ENCODE measurements at places on chromosomes 12 and 14.

DNA sequence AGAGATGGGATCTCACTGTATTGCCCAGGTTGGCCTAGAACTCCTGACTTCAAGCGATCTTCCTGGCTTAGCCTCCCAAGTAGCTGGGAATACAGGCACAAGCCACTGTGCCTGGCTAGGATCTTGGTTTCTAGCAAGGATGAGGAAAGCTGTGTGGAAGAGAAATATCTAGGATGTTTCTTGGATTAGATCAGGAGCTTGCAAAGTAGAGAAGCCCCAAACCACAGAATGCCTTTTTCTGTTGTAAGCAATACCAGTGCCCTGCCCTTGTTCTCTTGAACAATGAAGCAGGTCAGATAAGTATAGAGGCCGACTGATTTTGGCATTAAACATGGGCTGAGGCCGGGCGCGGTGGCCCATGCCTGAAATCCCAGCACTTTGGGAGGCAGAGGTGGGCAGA, 44.3 kb upstream of the STRN3 start:
- no peak for DNase-seq

DNA sequence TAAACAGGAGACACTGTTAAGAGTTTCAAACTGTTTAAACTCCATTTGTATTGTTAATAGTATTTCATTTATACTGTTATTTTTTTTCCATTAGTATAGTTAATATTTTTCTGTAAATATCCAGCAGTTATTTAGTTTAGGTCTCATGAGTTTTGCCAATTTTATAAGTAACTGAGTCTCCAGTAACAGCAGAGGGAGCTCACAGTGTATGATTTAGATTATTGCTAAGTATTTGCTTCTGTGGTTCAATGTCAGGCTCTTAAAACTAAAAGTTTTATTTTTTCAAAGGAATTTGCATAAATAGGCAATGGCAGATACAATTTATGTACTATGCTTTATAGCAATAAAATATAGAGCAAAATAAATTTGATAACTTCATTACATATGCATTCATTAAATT, 209.7 kb downstream of the ATXN7L3B start:
- DNase-seq = no peak

DNA sequence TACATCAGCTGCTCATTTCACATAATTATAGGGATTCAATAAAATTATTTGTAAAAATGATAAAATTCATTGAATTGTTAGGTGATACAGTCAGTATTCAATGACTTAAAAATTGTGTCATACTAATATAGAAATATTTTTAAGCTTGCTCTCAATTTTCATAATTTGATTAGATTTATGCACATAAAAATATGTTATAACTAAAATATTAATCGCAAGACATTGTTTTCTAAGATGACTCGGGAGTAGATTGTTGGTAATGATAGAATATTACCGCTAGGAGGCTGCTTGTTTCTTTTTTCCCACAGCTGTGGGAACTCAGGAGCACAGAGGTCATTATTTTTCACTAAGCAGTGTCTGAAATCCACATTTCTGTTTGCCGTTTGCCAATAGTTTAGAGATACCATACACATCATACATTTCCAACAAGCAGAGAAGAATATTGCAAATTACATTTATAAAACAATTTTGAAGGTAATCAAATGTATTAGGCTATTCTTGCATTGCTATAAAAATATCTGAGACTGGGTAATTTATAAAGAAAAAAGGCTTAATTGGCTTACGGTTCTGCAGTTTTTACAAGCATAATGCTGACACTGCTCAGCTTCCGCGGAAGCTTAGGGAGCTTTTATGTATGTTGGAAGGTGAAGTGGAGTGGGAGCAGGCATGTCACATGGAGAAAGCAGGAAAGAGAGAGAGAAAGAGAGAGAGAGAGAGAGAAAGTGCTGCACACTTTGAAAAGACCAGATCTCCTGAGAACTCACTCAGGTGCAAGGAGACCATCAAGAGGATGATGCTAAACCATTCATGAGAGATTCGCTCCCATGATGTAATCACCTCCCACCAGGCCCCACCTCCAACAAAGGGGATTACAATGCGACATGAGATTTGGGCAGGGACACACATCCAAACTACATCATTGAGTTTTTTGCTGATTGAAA, 9.2 kb downstream of the CD69 start:
- DNase-seq = no peak

DNA sequence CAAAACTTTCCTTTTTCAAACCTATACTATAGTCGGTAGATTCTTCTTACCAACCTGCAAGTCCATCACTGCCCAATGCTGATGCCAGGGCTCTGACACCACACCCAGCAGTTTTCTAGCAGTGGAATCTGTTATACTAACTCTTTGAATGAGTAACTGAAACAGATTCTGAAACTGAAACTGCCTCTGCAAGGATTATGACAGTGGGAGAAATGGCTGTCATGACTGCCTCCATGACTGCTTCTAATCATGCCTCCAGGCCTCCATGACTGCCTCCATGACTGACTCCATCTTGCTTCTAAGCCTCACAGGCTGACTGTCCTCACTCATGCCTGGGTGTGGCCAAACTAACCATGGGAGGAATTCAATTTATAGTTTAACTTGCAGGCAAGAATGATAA, 29.4 kb upstream of the OXA1L start:
- DNase-seq = no peak

DNA sequence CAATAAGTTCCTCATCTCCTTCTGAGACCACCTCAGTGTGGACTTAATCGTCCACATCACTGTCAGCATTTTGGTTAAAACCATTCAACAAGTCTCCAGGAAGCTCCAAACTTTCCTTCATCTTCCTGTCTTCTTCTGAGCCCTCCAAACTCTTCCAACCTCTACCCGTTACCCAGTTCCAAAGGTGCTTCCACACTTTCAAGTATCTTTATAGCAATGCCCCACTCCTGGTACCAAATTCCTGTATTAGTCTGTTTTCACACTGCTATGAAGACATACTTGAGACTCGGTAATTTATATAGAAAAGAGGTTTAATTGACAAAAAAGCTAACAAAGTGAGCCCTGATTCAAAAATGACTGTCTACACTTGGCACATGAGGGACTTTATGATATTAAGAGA, 22.8 kb downstream of the EMP1 start:
- no peak for DNase-seq

DNA sequence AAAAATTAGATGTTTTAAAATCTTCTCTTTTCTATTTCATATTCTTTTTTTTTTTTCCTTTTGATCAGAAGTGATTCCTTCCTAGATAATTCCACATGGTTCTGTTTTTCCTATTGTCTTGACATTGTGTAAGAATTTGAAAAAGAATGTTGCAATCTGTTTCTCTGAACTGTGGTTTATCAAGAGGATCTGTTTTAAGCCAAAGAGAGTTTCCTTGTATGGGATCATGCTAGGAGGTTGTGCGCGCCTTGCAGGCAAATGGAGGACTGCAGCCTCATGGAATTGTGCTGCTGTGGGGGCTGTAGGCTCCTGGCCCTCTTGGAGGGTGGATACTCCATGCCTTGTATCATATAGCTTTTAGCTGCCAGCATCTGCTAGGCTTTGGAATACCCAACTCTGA, 43.3 kb upstream of the MBIP start:
- no peak for DNase-seq

DNA sequence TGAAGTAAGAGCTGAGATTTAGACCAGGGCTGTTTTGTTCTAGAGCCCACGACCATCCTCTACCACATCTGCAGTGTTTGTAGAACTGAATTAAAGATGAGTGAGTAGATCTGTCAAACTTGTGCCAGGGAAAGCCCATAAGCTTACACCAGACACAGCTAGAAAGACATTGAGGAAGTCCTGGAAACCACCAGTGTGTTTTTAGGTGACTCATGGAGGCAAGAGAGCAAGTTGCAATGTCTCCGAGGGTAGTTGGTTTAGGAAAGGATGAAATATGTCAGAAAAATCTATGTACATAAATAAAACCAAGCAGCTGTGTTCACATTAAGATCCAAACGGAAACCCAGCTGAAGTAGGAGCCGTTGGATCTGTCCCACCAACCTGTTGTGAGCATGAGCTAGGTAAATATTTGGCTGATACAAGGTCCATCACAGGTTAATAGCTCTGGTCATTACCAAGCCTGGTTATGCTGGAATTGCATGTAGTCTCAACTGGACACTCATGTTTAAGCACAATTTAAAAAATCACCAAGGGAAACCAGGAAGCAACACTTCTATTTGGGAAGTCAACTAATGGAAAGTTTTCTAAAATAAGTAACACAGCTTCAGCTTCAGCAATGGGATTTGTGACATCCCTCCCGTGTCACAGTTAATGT, 49.9 kb upstream of the PLEKHG3 start:
- DNase-seq = no peak

GRCh38 chr12:28446031-28446430, 255.8 kb downstream of the CCDC91 start:
- DNase-seq = no peak

GRCh38 chr12:102993537-102993936, 36.1 kb downstream of the ASCL1 start:
- no peak for DNase-seq

DNA sequence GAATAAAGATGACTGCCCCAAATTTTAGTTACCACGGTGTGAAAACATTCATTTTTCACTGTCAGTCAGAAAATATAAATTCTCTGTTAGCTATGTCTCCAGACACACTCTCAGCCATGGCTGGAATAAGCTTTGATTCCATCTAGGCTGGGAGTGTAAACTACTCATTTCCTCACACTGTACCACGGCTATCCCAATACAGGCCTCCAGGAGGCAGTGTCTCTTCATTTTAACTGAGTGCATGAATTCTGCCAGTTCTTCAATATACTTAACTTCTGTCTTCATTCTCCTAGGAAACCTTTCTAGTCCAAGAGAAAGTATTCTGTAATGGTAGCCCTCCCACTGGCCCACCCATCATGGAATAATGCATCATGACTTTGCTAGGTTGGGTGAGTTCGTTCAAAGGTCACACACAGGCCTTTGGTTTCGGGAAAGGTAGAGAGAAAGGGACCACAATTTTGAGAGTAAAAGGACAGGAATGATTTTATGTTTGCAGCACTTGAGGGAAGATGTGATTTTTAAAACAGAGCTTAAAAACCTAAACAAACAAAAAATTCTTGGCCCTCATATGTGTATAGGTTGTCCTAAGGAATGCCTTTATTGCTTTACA, 381.1 kb downstream of the SEC23A start:
- no peak for DNase-seq

DNA sequence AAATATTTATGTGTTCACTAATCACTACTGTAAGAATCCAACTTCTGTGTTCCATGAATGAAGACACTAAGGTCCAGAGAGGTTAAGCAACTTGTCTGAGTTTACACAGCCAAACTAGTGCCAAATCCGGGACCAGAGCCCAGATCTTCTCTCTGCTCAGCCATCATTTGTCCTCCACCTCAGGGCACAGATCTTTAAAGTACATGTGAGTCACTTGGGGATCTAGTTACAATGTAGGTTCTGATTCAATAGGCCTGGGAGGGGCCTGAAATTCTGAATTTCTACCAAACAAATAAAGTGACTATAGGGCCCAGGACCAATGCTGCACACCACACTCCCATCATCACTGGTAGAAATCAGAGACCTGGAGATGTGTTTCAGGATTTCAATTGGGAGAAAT, 162.9 kb downstream of the GXYLT1 start:
- DNase-seq = no peak

DNA sequence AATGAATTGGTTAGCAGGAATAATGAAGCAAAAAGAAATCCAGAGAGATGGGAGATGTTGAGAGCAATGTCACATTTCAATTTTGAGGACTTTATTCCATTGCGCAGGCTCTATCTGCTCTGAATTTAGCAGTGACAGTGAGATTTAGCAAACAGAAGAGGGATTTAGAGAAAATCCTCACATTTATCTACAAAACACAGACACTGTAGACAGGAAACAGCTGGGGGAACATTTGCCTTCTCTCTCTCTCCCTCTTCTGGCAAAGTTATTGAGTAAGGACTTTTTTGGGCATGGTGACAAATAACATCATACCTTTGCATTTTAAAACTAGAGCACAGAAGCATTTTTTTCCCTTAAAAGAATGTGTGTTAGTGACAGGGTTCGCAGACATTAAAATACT, at the start of gene IGF1:
Gene IGF1, minus strand, starts transcription at position 158 of the 400 bp plus-strand sequence. CDS start 182 bp downstream, outside the sequence.
- no peak for DNase-seq

DNA sequence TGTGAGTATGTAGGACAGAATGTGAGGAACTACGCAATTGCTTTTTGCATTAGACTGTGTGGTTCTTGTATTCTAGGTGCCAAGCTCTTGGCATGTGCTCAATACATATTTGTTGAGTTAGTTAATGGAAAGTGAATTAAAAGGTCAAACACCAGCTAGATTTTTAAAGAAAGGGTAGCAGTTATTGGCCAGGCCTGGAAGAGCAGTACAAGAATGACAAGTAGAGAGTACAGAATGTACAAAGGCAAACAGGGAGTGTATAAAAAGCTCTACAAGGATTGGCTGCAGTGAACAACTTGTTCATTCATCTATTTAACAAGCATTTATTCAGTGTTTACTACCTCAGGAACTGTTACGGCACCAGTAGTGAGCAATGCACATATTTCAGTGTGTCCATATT, 854.0 kb upstream of the SEL1L start:
- DNase-seq = no peak

GRCh38 chr12:70535896-70536374, 101.3 kb downstream of the PTPRB start:
- no peak for DNase-seq

- peak; percentile 66 for DNase-seq
Measured at GRCh38 chr14:91317381-91318308, 73.1 kb upstream of the GPR68 start.

- DNase-seq = no peak
Measured at GRCh38 chr12:129298921-129299320, 445.6 kb downstream of the GLT1D1 start.

- DNase-seq = no peak
Measured at GRCh38 chr12:115623764-115624334, 653.6 kb downstream of the MED13L start.

DNA sequence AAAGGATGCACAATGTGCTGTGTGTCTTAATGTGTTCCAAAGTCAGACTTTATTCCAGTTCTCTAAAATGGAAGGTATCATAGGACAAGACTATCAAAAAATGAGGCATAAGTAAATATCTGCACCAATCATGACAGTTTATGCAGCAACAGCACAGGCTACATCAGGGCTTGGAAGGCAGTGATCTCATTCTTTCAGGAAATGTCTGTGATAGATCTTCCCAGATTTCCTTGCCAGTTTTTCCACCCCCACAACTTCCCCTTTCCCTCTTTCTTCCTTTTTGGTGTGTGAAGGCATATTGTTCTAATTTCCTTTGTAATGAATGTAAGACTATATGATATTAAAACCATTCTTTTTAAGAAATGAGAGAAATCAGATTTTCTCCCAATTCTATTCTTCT, 326.7 kb downstream of the ATP23 start:
- no peak for DNase-seq
